ENCODE measurements at places on chromosomes 7 and 10.
A peak's percentile ranks its signal among the peaks of the same experiment; 100 is the strongest.

GRCh38 chr7:42227541-42227935, 9.5 kb downstream of the GLI3 start:
- DNase-seq, result no peak

DNA sequence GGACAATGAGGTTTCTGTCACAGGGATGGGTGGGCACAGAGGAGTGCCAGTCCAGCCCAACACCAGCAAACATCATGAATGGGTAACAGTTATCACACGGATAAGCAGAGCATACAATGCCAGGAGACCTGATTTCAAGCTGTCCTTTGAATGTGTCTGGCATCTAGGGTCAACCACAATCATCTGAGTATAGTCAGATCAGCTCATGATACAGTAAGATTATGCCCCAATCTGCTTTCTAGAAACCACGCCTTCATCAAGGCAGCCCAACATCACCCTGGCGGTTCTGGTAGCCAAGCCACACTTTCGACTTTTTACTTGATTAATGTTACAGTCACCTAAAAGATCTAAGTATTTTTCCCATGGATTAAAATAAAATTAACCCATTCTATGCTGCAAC, 10.5 kb downstream of the FAM171A1 start:
- no peak for DNase-seq

GRCh38 chr7:42097752-42098151, 139.3 kb downstream of the GLI3 start:
- peak; percentile 34 for DNase-seq

DNA sequence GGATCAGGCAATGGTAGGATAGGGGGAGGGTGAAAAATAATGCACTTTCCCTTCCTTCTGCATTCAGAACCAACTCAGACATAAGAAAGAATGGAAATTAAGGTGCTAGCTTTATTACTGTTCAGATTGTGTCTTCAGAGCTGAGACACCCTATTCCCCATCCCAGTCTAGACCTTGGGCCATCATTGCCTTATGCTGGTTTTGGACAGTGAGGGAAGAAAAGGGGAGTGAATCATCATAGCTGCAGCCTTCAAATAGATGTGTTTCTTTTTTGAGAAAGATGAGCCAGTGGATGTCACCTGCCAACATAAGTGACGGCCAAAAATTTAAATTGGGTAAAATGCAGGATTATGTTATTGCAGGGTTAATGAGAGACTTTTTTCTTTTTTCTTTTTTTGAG, 27.0 kb upstream of the TOMM7 start:
- no peak for DNase-seq

DNA sequence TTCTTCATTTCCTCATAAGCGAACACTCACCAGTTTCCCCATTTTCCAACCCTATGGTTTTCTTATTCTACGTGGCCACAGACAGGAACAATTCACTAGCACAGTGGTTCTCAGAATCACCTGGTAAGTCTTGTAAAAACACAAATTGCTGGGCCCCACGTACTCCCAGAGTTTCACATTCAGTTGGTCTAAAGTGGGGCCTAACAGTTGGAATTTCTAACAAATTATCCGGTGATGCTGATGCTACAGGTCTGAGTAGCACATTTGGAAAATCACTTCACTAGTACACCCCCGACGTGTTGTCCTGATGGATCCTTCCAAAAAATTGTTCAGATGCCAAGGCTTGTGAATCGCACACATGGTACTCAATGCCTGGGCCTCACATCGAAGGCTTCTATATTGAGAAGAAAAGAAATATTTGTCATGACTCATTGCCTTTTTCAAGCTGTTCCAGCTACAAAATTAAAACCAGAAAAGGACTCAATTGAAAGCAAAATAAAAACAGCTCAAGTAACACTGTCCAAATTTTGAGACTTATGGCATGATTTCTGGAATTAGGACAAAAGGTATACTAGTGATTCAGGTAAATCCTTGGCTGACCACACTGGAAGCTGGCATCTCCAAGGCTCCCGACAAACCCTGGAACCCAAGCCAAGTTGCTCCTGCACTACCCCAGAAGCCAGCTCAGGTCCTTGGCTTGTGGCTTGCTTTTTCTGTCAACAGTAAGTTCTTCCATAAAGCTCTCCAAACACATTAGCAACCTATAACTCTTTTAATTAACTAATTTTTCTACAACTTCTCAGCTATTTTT, 12.9 kb upstream of the VIM start:
- peak; percentile 90 for DNase-seq

DNA sequence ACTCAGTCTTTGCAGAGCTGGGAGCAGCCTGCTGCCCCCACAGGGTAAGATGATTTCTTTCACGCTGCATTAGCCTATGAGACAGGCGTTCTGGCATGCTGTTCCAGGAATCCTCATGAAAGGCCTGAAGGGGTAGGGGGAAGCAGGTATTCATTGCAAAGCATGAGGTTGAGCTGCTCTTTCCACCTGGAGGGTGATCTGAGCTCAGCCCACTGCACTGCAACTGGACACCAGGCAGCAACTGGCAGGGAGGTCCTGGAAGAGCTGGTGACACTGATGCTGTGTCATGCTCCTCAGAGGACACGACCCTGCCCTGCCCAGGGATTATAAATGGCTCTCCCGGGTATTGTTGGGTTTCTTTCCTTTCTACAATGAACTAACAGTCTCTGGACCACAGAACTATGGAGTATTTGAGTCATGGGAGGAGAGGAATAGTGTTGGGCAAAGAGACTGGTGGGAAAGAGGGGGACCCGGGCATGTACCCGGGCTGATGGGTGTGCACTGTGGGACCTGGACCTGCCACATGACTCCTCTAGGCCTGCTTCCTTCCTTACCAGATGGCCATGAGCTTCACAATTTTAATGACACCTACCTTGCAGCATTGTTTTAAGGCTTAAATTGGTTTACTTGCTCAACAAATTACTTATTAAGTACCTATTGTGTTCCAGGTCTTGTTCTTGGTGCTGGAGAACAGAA, 24.3 kb downstream of the SLC25A28 start:
- DNase-seq, result no peak

DNA sequence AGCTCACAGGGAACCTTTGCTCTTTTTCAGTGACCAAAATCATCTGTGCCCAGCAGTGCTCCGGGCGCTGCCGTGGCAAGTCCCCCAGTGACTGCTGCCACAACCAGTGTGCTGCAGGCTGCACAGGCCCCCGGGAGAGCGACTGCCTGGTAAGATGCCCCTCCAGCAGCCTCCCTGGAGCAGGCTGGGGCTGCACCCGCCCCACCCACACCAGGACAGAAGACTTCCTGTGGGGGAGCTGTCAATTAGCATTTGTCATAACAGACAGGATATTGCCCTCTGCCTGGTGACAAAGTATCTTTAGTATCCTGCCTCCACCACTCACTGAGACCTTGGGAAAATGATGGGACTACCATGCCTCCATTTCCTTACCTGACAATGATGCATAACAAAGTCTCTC, 133.7 kb downstream of the EGFR start:
- no peak for DNase-seq

- DNase-seq, result no peak
These were observed 135.3 kb upstream of the CCDC6 start for GRCh38 chr10:60041489-60042133.

DNA sequence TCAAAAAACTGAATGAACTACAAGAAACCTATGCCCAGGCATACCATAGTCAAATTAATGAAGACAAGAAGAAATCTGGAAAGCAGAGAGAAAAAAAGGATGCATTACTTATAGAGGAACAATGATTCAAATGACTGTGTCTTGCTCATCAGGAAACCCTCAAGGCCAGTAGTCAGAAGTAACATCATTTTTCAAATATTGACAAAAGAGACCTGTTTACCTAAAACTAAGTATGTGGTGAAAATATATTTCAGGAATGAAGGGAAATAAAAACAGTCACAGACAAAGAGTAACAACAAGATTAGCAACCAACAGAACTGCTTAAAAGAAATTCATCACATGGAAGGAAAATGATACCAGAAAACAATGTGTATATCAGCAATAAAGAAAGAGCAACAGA, 128.4 kb downstream of the ALOX5 start:
- DNase-seq, result no peak

DNA sequence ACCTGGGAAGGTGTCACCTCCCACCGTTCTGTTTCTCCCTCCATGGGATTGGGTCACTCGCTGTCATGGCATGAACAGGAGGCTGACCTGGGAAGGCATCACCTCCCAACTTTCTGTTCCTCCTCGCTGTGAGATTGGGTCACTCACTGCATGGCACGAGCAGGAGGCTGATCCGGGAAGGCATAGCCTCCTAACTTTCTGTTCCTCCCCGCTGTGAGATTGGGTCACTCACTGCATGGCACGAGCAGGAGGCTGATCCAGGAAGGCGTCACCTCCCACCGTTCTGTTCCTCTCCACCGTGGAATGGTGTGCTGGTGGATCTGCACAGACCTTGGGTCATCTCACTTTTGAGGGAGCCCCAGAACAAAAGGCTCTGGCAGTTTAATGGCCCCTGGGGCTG, 239.2 kb upstream of the PRKCQ start:
- DNase-seq, result no peak

DNA sequence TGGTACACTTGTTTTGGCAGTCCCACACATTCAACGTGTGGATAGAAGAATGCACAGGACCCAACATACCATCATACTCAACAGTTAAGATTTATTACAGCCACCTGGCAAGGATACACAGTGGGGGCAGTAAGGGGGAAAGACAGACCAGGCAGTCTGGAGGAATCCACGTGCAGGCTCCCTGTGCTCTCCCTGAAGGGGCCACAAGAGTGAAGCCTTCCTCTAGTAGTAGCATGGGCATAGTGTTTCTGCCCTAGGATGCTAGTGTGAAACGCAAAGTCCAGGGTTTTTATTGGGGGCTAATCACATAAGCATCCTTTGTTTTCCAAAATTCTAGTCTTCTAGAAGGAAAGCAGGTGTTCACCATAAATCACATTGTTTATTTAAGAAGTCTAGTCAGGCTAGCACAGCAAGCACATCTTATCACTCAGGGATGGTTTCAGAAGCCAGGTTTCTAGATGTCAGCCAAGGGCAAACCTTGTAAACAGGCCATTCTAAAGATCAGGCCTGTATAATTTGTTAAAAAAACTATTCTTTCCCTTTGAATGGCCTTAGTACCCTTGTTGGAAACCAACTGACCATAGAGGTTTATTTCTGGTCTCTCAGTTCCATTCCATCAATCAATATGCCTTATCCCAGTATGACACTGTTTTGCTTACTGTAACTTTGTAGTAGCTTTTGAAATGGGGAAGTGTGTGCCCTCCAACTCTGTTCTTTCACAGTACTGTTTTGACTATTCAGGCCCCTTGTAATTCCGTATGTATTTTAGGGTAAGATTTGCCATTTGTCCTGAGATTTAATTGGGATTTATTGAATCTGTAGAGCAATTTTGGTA, 12.4 kb upstream of the TFAM start:
- DNase-seq, result no peak

Measured in BJ (cell line).